H1 (cell line): ENCODE measurements at places on chromosomes 1 and 21.

GRCh38 chr1:115224636-115225035 is 113.4 kb downstream of the NGF start:
- no peak for DNase-seq

DNA sequence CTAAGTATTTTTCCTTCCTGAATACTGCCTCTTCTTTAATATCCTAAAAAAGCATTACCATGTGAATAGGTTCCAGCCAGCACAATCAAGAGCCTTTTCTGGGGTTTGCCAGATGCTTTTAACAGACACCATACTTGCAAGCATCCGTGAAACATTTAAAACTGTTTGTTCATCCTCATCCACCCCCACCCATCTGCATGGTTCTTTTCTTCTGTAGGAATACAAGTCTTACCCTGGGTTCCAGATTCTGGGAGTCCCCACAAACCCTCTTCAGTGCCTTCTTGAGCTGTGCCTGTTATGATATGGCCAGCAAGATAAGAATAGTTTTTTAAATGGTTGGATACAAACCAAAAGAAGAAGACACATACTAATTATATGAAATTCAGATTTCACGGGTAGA is 354.9 kb upstream of the PLXNA2 start:
- DNase-seq, result no peak

DNA sequence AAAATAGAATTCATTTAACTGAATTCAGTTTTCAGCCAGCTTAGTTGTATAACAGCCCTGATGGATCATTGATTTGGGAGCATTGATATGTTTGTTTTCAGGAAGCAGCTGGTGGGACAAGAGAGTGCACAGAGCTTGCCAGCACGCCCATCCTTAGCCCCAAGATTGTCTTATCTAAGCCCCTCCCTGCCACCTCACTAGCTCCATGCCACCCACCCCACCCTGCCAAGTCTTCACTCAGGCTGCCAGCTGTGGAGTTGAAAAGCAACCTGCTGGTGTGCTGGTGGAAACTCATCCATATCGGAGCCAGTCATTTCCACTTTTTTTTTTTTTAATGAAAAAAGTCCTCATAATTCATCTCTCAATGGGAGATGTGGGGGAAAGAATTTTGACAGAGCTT is 11.8 kb downstream of the KIRREL1 start:
- no peak for DNase-seq

GRCh38 chr1:93611668-93612067 is 70.0 kb downstream of the BCAR3 start:
- no peak for DNase-seq

GRCh38 chr1:203317429-203318228 is 12.3 kb downstream of the BTG2 start:
- no peak for DNase-seq

DNA sequence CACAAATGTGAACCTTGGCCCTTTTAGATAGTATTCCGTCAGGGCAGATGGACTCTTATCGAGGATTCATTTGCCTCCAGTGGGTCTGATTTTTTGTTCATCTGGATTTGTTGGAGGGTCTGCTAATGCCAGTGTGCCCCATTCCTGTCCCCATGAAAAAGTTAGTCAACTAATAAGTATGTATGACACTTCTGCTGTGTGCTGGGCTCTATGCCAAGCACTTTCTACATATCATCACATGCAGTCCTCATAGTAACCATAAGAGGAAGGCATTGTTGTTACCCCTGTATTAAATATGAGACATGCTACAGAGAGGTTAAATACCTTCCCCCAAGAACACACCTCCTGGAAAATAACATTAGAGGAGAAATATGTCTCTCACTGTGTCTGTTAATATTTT is 46.6 kb upstream of the MAB21L3 start:
- DNase-seq, result no peak

DNA sequence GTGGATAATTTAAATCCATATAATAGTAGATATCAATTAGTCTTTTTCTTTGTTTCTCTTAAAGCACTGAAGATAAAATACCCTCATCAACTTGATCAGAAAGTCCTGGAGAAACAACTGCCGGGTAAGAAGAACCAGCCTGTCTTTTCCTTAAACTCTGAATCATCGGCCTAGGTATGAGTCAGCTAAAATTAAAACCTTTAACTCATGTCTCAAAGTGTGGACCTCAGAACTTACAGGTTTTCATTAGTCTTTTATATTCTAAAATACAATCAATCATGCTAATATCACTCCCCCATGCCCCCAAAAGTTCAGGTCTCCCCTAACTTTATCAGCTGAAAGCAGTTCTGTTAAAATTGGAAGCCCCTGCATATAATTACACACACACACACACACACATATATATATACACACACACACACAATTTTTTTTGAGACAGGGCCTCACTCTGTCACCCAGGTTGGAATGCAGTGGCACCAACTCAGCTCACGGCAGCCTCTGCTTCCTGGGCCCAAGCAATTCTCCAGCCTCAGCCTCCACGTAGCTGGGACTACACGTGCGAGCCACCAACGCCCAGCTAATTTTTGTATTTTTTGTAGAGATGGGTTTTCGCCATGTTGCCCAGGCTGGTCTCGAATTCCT is 61.3 kb downstream of the B3GALNT2 start:
- peak; percentile 16 for DNase-seq

GRCh38 chr1:67892476-67893125 is 59.3 kb upstream of the GNG12 start:
- no peak for DNase-seq

- DNase-seq, result no peak
Observed at GRCh38 chr1:63888984-63889383, 115.2 kb downstream of the ROR1 start.

- DNase-seq, result no peak
Observed at GRCh38 chr1:229624521-229625070, 1.3 kb downstream of the TAF5L start.

- no peak for DNase-seq
Observed at GRCh38 chr1:33143698-33144097, 38.1 kb downstream of the TRIM62 start.

DNA sequence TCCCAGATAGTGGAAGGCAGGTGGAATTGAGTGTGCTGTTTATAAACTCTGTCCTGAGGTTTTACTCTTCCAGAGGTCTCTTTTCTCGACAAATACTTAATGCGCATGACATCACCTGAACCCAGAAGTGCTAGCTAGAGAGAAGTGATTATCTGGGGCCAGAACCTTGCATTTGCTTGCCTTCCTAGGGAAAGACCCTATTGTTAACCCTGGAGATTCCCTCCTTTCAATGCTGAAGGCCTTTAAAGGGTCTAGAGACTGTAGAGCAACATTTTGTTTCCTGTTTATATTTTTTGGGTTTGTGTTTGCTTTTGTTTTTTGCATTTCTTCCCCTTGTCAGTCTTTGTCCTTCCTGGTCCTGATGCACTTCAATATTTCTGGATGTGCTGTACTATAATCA is 36.2 kb downstream of the ATP2B4 start:
- DNase-seq, result no peak

- no peak for DNase-seq
Observed at GRCh38 chr1:20276485-20277159, 14.1 kb upstream of the VWA5B1 start.

DNA sequence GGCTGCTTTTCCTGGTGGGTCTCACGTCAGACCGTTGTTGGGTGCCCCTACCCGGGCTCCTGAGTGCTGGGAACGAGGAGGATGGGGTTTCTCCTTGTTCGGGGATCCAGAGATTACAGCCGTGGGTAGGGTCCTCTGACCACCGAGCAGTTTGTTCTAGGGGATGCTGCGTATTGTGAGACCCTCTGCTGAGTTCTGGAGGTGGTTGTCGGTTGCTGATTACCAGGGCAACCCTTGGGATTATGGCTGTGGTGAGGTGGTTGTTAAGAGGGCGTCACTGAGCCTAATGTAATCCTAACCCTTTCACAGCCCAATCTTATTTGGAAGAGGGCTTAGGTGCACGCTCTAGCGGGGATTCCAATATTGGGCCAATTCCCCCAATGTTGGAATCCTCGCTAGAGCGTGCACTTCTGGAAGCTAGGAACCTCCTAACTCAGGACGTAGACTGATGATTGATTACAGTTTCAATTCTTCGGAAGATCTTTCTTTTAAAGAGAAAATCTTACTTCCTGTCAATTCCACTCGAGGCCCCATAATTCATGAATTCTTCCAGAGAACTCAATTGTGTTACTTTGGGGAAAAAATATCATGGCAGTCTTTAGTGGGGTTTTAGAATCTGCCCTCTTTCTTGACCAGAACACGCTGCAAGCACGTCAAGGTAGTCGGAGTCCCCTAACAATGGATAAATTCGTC is 483 bp downstream of the TCEANC2 start:
- DNase-seq, result no peak

DNA sequence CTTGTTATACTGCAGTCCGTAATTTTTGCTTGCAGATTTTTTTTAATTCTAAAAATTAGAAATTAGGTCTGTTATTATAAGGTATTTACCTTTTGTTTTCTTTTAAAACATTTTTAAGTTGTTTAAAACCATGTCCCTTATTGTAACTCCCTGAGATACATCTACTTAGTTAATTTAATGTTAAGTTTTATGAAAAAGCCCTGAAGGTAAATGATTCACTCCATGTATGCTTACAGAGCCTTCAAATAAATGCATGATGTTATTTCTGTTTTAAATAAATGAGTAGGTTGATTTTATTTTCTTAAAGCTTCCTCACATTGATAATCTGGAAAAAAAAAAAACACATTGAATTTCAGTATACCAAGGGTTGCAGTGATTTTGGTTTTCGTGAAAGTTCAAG is 7.5 kb downstream of the SRSF11 start:
- DNase-seq, result no peak

GRCh38 chr1:56939209-56939608 is 26.6 kb downstream of the C8B start:
- no peak for DNase-seq

- DNase-seq, result no peak
Observed at GRCh38 chr1:245803666-245804037, 648.9 kb downstream of the KIF26B start.

GRCh38 chr21:45826676-45827301 is 154.8 kb upstream of the COL6A1 start:
- no peak for DNase-seq

GRCh38 chr1:32045772-32046171 is 27.0 kb upstream of the TMEM39B start:
- no peak for DNase-seq

GRCh38 chr21:40517646-40518045 is 329.3 kb downstream of the DSCAM start:
- no peak for DNase-seq

- no peak for DNase-seq
Observed at GRCh38 chr1:84299536-84300170, 1.9 kb upstream of the SAMD13 start.

- no peak for DNase-seq
Observed at GRCh38 chr1:28530456-28530855, 22.4 kb upstream of the TRNAU1AP start.

DNA sequence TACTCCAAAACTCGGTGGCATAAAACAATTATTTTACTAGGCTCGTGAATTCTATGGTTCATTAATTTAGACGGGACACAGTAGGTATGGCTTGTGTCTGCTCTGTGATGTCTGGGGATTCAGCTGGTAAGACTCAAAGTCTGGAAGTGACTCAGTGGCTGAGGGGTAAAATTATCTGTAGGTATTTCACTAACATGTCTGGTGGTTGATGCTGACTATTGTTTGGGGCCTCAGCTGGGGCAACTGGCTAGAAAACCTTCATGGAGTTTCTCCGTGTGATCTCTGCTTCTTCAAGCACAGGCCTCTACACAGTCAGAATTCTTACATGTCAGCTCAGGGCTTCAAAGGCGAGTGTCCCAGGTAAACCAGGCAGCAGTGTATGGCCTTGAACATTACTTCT is 41.2 kb upstream of the KLF17 start:
- no peak for DNase-seq

- no peak for DNase-seq
Observed at GRCh38 chr21:15159382-15160020, 94.7 kb upstream of the NRIP1 start.

DNA sequence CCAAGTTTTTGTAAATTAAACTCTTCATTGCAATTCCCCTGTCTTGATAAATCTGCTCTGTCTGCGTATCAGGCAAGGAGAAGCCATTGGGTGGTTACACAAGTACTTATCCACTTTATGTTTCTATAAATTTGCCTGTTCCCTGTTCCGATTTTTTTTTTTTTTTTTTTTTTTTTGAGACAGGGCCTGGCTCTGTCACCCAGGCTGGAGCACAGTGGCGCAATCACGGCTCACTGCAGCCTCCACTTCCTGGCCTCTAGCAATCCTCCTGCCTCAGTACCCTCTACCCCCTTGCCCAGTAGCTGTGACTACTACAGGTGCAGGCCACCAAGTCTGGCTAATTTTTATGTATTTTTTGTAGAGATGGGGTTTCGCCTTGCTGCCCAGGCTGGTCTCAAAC is 11.1 kb upstream of the CSRP1 start:
- DNase-seq, result no peak

GRCh38 chr1:66982561-66983260 is 57.9 kb downstream of the MIER1 start:
- no peak for DNase-seq

GRCh38 chr1:42888013-42888633 is 41.7 kb downstream of the ZNF691 start:
- no peak for DNase-seq

DNA sequence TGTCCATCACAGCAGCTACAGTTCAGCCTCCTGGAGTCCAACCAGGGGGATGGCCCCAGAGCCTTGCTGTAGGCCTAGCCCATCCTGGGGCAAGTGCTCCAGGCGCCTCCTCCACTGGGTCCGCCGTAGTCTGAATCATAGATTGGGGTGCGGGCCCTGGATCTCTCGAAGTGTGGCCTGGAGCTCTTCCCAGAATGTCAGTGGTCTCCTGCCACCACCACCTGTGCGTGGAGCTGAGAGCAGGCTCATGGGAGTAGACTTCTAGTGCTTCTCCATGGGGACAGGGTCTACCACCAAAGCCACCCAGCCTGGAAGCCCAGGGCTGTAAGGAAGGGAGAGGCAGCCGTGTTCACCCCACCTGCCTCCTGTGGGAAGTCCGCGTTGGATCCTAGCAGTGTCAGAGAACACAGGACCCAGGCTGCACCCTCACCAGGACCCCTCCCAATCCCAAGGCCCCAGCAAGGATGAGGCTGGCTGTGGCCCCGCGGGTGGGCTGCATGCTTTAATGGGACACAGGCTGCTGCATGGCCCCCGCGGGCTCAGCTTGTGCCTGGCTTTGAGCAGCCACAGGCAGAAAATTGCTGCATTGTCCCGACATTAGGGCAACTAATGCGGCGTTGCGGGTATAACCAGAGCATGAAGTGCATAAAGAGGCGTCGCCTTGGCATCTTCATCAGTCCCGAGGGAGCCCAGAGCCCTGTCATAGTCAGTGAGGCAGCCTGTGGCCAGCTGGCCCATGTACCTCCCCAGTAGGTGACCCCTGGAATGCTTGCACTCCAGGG is 735 bp upstream of the HES3 start:
- no peak for DNase-seq

DNA sequence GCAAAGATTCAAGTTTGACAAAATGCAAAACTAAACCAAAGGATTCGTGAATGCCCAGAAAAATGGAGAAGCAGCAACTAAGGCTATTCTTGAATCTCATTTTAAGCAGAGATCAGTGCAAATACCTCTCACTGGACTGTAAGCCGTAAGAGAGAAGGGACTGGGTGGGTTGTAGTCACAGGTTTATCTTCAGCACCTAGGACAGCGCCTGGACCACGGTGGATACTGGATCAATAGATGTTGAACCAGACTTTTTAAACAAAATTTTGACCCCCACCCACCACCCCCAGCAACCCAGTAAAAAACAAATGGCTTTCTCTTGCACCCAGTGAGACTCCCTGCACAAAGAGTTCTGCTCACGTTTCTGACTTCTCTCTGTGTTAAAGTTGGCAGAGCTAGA is 347.1 kb downstream of the AJAP1 start:
- DNase-seq, result peak; percentile 69
